Adrenal gland (tissue), 19 donors: ENCODE measurements at places on chromosomes 13 and 19. TPM values are rescaled to one million over a fixed set of nuclear protein-coding genes. Genes with fewer than 3 reads are reported as not detected.

The LRRC8E gene
- polyA plus RNA-seq = 2.4 TPM

The S1PR4 gene
- polyA plus RNA-seq = 2.2 TPM

The ALOX5AP gene
- polyA plus RNA-seq = 6.3 TPM

The KLK14 gene
- polyA plus RNA-seq = 0.48 TPM

The HCST gene
- 97.2 TPM for polyA plus RNA-seq

The ANGPTL8 gene
- 4.2 TPM for polyA plus RNA-seq

The OR7A5 gene
- polyA plus RNA-seq = 0.11 TPM

The ENOX1 gene
- polyA plus RNA-seq = 1.6 TPM

The LILRB5 gene
- 9.8 TPM for polyA plus RNA-seq

The C19orf38 gene
- 1.1 TPM for polyA plus RNA-seq

The ADGRL1 gene
- 2.2 TPM for polyA plus RNA-seq

The S1PR5 gene
- 0.37 TPM for polyA plus RNA-seq

The DACH1 gene
- 6.2 TPM for polyA plus RNA-seq

The UBAC2 gene
- polyA plus RNA-seq = 46.3 TPM

The HS6ST3 gene
- polyA plus RNA-seq = 12.6 TPM

The SRRM5 gene
- polyA plus RNA-seq = 4.7 TPM

The KCNC3 gene
- polyA plus RNA-seq = 7.3 TPM

The SBSN gene
- 0.77 TPM for polyA plus RNA-seq

The URI1 gene
- polyA plus RNA-seq = 23.2 TPM

The KLK10 gene
- polyA plus RNA-seq = 0.56 TPM

The PSG11 gene
- not detected for polyA plus RNA-seq

The C19orf81 gene
- polyA plus RNA-seq = 39.6 TPM

The ERICH6B gene
- polyA plus RNA-seq = not detected

The TJP3 gene
- not detected for polyA plus RNA-seq

The ADGRE3 gene
- polyA plus RNA-seq = not detected

The ADGRE1 gene
- polyA plus RNA-seq = 0.26 TPM

The CD209 gene
- 3.0 TPM for polyA plus RNA-seq

The SCGB2B2 gene
- 0.62 TPM for polyA plus RNA-seq

The FFAR1 gene
- polyA plus RNA-seq = not detected

The RNF225 gene
- not detected for polyA plus RNA-seq

The TEX29 gene
- polyA plus RNA-seq = not detected

The SPATA13 gene
- 27.5 TPM for polyA plus RNA-seq

The VSTM1 gene
- polyA plus RNA-seq = not detected

The CPT1C gene
- 14.1 TPM for polyA plus RNA-seq

The IL11 gene
- not detected for polyA plus RNA-seq

The ZSCAN18 gene
- polyA plus RNA-seq = 18.7 TPM

The ZNF888 gene
- 4.0 TPM for polyA plus RNA-seq
